ENCODE measurements at places on chromosomes 2 and 18. TPM values are rescaled to one million over a fixed set of nuclear protein-coding genes. Genes with fewer than 3 reads are reported as not detected.

The CHRNG gene
- not detected for total RNA-seq

The IFT172 gene
- 29.8 TPM for total RNA-seq

The CTAGE1 gene
- not detected for total RNA-seq

The TSPYL6 gene
- total RNA-seq = not detected

The TRIM54 gene
- total RNA-seq = not detected

The POTEJ gene
- 0.03 TPM for total RNA-seq

The PLB1 gene
- 0.58 TPM for total RNA-seq

The FZD7 gene
- 13.5 TPM for total RNA-seq

The SLC9A4 gene
- not detected for total RNA-seq

The EPHA4 gene
- total RNA-seq = 10.2 TPM

The CIB4 gene
- not detected for total RNA-seq

The C2orf66 gene
- total RNA-seq = 0.15 TPM

The COL6A3 gene
- total RNA-seq = 7.3 TPM

The WNT10A gene
- not detected for total RNA-seq

The KIAA2012 gene
- 0.08 TPM for total RNA-seq

The TTN gene
- 0.38 TPM for total RNA-seq

The KHK gene
- total RNA-seq = 6.0 TPM

The TUBA3D gene
- not detected for total RNA-seq

The SCTR gene
- not detected for total RNA-seq

The FAM110C gene
- total RNA-seq = 0.30 TPM

The SMYD1 gene
- 1.2 TPM for total RNA-seq

The TNFAIP6 gene
- total RNA-seq = 0.16 TPM

The GPC1 gene
- 20.5 TPM for total RNA-seq

The NCL gene
- 366 TPM for total RNA-seq

The SERPINB12 gene
- total RNA-seq = not detected

The HJURP gene
- 32.4 TPM for total RNA-seq

The LIPG gene
- 0.72 TPM for total RNA-seq

The THOC1 gene
- total RNA-seq = 36.3 TPM

The RAB11FIP5 gene
- 14.9 TPM for total RNA-seq

The L3MBTL4 gene
- 0.72 TPM for total RNA-seq

The PROKR1 gene
- not detected for total RNA-seq

The ALLC gene
- total RNA-seq = 0.41 TPM

The TUBA4B gene
- not detected for total RNA-seq

The CERS6 gene
- total RNA-seq = 4.3 TPM

The ABCG5 gene
- not detected for total RNA-seq

The TMEFF2 gene
- total RNA-seq = 0.40 TPM

The MC2R gene
- not detected for total RNA-seq

The MYCN gene
- total RNA-seq = 0.08 TPM

The CCT4 gene
- total RNA-seq = 174 TPM

The AUP1 gene
- total RNA-seq = 161 TPM

The LDLRAD4 gene
- total RNA-seq = 1.6 TPM

The OSBPL1A gene
- total RNA-seq = 20.6 TPM

The HOXD9 gene
- total RNA-seq = 5.4 TPM

The EPB41L3 gene
- 5.2 TPM for total RNA-seq

The SPR gene
- total RNA-seq = 36.2 TPM

The TGFA gene
- total RNA-seq = 193 TPM

The GNLY gene
- total RNA-seq = not detected

The ZNF521 gene
- 10.4 TPM for total RNA-seq

The MFSD6 gene
- total RNA-seq = 7.0 TPM

The PCARE gene
- total RNA-seq = not detected

The TAF4B gene
- total RNA-seq = 13.9 TPM

The RBKS gene
- 1.2 TPM for total RNA-seq

The CD207 gene
- total RNA-seq = 0.11 TPM

Measured in A375 (cell line).